ENCODE measurements at places on chromosomes 5 and 9.

DNA sequence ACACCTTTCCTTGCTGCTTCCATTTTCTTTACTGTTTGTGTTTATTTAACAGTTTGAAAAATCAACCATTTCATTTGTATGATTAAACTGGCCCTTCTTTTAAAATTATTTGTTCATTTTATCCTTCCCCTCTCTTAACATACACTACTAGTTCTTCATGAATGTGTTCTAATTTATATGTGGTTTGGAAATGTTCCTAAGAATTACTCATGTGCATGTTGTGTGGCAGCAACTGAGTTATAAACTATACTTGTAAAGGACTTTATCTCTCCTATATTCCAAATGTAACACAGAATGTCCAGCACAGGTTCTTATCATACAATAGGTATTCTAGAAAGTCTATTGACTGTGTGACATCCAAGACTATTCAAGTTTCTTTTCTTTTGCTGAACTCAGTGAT is 358.2 kb upstream of the MEF2C start:
- no peak for DNase-seq

DNA sequence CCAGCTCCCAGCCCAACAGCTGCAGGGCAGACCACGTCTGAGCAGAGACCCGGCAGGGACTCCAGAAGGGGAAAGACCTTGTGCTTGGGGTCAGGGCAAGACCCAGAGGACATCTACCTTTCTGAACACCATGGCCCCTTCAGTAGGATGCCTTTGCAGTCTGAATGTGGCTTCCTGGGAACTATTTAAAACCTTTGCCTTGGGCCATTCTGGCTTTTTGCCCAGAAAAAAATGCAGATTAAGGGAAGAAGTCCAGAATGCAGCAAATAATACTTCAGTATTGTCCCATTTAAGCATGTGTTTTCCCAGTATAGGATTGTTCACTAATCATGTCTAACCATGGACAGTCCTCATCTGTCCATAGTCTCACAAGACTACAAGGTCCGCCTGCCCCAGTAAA is 67.5 kb upstream of the ERCC6L2 start:
- peak; percentile 19 for DNase-seq

DNA sequence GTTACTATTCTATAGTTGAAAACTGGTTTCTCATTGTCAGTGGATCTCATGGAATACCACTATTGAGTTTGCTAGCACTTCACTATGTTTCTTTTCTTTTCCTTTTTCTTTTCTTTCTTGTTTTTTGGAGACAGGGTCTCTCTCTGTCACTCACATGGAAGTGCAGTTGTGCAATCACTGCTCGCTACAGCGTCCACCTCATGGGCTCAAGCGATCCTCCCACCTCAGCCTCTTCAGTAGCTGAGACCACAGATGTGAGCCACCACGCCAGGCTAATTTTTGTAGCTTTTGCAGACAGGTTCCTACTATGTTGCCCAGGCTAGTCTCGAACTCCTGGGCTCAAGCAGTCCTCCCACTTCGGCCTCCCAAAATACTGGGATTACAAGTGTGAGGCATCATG is 42.7 kb upstream of the VCAN start:
- no peak for DNase-seq

DNA sequence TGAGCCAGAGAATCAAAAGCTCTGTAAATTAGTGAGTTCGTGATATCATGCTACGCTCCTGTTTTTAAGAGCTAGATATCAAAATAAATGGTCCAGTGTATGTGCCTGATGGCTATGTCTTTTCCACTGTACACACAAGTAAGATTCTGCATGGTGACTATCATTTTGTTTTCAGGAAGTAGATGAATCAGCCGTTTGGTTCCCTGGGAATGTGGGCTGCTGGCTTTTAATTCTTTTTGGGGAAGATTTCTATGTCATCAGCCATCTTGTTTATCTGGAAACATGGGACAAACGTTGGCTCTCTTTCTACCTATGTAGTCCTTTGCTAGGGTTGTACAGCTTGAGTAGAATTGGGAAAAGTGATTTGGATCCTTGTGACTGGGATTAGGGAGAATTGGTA is 126.7 kb downstream of the GRIA1 start:
- DNase-seq, result no peak

- DNase-seq, result no peak
These were observed 35.8 kb upstream of the LCP2 start for GRCh38 chr5:170333161-170333910.

All from adrenal gland (tissue), 19 donors.